T-helper 17 cell (primary cell): ENCODE measurements at places on chromosomes 4 and X.

GRCh38 chr4:56185901-56186300, 201.4 kb downstream of the AASDH start:
- DNase-seq, result no peak

GRCh38 chr4:163863082-163863481, 368.6 kb downstream of the TMA16 start:
- DNase-seq, result no peak

DNA sequence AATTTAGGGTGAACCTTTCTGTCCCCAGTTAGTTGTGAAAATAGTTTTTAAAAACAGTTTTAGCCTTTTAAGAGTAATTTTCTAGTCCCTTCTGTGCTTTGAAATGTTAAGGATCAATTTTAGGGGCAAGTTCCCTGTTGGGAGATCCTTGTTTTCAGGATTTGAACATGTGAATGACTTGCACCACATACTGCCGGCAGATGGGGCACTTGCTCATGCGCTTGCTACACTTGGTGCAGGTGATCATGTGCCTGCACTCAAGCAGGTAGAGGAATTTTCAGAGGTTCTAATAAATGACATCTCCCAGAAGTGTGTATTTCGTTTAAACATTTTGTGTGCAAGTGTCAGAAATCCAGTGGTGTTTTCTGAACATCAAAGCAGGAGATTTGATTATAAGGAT, 195.9 kb downstream of the CHM start:
- no peak for DNase-seq

- DNase-seq, result no peak
Observed at GRCh38 chrX:17944833-17945497, 83.9 kb upstream of the RAI2 start.

DNA sequence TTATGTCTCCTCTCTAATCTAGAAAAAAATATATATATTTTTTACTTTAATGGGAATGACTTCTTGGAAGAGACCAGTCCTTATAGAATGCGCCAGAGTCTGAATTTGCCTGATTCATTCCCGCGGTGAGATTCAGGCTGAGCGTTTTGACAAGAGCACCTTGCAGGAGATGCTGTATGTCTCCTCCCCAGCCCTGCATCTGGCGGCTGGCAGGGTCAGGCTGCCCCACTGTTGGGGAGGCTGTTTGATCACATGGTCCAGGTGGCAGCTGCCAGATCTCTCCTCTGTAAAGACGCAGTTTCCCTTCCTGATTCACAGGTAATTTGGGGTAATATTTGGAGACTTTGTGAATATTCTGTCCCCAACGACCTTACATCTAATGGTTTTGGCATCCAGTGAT, 9.7 kb downstream of the PDZD4 start:
- DNase-seq, result no peak

DNA sequence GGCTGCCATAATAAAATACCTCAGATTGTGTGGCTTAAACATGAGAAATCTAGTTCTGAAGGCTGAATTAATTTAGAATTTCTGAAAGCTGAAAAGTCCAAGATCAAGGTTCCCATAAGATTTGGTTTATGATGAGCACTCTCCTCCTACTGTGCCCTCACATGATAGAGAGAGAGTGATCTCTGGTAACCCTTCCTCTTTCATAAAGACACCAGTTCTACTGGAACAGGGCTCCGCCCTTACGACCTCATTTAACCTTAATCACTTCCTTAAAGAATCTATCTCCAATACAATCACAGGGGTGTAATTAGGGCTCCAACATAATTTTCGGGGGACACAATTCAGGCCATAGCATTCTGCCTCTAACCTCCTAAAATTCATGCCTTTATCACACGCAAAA, 194.0 kb upstream of the MAB21L2 start:
- no peak for DNase-seq
